Suprapubic skin (tissue), 4 donors: ENCODE measurements at places on chromosomes 16 and 17.
A peak's percentile ranks its signal among the peaks of the same experiment; 100 is the strongest.

GRCh38 chr17:7548585-7549400 lies at the start of gene TNFSF12:
Gene TNFSF12 (plus strand): TSS chr17:7549058. CDS start chr17:7549154, 96 bp downstream.
- no peak for DNase-seq

- DNase-seq: no peak
Observed at GRCh38 chr16:25126820-25127232, 15.3 kb downstream of the LCMT1 start.

GRCh38 chr17:42252597-42253550 lies 23.3 kb downstream of the STAT5B start:
- DNase-seq: no peak

DNA sequence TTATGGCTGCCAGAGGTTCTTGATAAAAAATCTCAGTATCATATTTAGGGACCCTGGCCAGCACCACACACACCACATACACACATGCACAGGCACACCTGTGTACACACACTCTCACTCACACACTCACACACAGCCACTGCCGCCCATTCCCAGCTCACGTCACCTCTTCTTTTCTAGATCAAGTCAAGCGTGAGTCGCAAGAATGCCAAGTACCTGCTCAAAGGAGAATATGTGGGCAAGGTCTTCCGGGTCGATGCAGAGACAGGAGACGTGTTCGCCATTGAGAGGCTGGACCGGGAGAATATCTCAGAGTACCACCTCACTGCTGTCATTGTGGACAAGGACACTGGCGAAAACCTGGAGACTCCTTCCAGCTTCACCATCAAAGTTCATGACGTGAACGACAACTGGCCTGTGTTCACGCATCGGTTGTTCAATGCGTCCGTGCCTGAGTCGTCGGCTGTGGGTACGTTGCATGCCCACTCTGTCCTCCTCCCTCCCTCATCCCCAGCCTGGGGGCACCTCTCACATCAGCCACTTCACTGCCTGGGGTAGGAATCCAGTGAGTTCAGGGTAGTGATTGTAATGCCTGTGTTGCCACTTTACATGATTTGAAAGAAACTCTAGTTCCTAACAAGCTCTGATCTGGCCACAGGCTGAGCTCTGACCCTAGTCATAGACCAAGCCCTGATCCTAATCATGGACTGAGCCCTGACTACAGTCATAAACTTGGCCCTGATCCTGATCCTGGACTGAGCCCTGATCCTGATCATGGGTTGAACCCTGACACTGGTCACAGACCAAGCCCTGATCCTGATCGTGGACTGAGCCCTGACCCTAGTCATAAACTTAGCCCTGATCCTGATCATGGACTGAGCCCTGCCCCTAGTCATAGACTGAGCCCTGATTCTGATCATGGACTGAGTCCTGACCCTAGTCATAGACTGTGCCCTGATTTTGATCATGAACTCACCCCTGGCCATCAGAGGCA lies 20.4 kb downstream of the CDH5 start:
- DNase-seq: no peak

- peak; percentile 88 for DNase-seq
Observed at GRCh38 chr16:27721531-27722181, 171.7 kb downstream of the KATNIP start.

DNA sequence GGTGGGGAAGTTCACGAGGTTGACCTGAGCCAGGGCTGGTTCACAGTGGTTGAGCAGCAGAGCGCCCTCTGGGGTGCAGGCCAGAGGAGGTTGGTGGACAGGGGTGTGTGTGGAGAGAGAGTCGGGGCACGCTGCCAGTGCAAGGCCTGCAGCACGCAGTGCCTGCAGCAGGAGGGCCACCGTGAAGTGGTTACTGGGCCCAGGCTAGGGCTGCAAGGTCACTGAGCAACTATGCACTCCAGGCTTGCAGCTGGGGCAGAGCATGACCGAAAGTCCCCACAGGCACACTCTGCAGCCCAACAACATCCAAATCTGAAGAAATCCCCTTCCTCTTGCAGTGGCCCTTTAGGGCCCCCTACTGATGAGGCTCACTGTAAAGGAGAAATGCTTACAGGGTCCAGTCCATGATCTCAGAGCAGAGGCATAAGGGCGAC lies 89.1 kb upstream of the NOL11 start:
- DNase-seq: no peak

DNA sequence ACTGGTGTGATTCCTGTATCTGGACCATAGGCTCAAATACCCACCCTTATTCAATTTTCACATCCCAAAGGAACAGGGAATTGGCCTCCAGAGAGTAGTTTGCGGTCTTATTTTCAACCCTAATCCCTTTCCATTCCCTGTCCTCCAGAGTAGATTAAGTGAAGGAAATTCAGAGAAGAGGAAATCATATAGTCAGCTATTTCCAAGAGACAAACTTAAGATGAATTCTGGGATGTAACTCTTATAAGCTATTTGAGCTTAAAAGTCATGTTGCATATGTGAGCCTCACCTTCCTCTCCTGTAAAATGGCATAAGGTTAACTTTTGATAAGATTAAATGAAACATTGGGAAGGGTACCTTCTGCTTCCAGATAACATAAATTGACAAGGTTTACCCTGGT lies 37.4 kb upstream of the ADAMTS18 start:
- no peak for DNase-seq

GRCh38 chr17:43913584-43913983 lies 6.2 kb upstream of the MPP2 start:
- no peak for DNase-seq

DNA sequence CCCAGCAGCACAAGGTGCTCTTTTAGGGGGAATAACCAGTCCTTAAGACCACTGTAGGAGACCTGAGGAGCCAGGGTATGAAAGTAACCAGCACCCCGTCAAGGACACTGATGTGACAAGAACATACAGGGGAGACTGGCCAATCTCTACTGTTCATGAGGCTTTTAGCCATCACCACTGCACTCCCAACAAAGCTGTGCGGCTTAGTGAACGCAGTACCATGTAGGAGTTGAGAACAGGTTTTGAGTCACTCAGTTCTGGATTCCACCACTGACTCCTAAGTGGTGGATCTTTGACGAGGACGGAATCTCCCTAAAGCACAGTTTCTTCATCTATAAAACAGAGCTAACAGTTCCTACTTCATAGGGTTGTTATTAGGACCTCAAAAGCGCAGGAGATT lies 26.8 kb downstream of the COG4 start:
- no peak for DNase-seq

DNA sequence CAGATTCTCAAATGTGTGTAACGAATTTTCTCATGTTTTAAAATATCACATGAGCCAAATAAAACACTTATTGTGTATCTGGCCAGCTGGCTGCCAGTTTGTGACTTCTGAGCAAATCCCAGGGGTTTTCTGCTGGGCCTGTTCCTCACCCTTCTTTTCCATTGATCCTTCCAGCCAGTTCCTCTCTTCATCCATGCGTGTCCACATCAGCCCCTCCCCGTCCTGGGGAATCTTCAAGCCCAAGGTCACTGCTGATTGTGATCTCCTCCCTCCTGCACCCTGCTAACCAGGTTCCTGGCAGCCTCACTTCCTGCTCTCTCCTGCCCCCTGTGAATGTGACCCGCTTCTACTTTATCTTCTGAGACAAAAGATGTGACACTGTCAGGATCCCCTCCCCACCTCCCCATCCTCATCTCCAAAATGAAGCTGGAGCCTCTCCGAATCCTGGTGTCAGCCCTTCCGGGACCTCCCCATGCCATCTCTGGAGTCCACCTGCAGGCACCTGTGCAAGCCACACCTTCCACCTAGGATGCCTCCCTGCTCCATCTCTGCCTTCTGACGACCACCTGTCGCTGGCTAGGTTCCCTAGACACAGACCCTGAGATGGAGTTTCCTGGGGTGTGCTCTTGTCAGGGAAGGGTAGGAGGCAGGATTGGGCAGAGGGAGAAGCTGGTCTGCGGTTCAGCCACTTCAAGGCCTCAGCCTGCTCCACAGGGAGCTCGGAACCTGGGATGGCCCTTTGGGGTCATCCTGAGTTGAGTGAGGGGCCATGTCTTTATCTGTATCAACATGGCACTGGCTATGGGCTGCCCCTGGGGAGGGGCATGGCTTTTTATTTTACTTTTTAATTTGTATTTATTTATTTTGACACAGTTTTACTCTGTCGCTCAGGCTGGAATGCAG lies 205.1 kb downstream of the KATNIP start:
- DNase-seq: no peak

- no peak for DNase-seq
Observed at GRCh38 chr16:4745274-4745569, 10.9 kb downstream of the DNAAF8 start.

GRCh38 chr16:30953511-30954124 lies 3.9 kb upstream of the SETD1A start:
- DNase-seq: no peak

DNA sequence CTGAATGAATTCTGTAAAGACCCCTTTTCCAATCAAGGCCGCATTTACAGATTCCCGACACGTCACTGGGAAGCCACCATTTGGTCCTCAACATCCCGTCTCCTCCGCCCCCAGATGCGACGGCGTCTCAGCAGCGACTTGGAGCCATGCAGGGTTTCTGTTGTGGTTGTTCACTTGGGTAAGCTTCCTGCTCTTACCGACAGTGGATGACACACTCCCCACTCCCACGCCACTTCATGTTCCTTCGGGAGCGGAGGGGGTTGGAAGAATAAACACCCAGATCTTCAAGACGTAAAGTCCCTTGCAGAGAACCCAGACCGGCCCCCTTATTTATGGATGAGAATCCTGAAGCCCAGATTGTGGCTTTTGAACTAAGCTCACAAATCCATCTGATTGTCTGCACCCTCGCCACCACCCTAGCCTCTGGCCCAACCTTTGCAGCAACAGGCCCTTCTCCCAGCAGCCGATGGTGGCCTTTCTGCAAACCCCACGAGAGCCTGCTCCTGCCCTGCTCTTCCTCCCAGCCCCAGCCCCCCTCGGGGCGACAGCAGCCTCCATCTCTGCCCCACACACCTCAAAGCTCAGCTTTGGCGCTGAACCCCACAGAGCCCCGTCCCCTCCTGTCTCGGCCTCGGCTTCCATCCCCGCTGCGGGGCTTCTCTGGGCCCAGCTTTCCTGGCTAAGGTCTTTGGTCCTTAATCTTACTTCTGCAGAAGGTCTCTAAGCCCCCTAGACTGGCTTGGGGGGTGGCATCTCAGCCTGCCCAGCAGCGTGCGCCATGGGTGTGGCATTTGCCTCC lies 19.0 kb upstream of the OSGIN1 start:
- DNase-seq: no peak

DNA sequence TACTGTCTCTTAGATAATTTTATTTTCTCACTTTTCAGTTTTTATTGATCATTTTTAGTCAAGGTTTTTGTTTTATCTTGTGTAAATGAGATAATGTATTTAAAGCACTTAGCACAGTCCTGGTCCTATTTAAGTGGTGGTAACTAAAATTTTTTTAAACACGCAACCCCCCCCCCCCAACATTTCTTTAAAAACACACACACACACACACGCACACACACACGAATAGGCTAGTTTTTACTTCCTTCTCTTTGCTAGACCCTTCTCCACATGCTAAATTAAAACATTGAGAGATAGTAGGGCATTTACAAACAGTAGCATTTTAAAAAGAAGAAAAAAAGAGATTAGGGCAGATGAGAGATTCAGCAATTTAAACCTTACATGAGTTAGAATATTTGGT lies 5.0 kb downstream of the NFATC3 start:
- DNase-seq: no peak

DNA sequence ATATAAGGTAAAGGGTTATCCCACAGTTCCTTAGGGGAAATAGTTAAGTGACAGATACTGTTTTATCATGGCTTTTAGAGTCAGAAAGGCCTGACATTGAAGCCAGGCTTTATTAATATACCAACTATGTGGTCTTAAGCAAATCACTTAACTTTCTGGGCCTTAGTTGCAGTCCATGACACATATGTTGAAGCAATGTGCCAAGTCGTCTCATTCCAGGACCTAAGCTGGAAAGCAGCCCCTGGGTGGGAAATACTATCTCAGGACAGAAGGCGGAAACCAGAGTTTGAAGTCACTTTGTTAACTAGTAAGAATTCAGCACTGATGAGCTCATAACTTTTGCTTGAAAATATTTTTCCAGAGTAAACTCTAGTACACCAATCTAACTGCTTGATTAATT lies 80.0 kb downstream of the USP32 start:
- no peak for DNase-seq

DNA sequence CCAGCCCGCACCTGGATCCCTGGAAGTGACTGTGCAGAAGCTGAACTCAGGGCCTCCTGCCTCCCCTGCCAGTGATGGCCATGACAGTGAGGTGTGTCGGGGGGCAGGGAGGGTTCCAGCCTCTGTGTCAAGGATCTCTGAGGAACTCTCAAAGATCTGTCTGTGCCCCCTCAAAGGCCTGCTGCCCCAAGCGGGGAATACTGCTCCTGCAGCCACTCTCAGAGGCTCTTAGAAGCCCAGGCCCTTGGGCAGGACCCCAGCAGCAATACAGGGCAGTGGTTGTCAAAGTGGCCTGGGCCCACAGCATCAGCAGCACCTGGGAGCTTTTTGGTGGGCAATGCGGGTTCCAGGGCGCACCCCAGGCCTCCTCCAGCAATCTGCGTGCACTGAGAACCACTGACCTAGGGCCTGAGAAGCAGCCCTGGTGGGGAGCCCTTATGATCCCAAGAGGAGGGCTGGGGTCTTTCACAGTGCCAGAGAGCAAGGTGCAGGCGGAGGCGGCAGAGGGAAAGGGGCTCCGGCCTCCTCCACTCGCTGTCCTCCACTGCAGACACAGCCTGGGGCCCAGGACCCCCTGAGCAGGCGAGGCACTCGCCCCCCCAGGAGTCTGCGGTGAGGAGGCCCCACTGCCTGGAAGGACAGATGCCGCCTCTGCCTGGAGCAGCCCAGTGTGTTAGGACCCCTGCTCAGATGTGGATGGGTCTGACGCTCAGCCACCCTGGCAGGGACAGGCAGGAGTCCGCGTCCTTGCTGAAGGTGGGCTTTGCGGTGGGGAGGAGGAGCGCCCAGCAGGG lies 42.1 kb downstream of the ENGASE start:
- no peak for DNase-seq

DNA sequence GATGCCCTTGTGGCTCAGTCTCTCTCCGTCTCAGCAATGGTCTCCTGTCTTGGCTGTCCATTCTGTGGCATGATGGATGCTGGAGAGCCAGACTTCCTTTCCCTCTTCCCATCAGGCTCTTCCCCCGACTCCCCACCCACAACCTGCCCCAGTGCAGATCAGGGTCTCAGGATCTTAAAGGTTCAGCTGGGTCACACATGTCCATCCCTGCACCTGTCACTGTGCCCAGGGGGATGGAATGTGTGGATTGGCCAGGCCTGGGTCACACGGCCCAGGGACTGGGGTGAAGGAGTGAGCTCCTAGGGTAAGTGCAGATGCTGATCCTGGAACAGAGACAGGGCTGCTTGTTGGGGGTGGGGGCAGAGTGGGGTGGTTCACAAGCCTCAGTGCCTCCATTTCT lies 23.0 kb downstream of the ADGRG5 start:
- DNase-seq: no peak

- DNase-seq: no peak
Observed at GRCh38 chr16:65622151-65622550, 500.3 kb upstream of the CDH11 start.

- no peak for DNase-seq
Observed at GRCh38 chr17:40447806-40448205, 4.6 kb downstream of the IGFBP4 start.

GRCh38 chr17:61669522-61669921 lies 78.5 kb upstream of the NACA2 start:
- no peak for DNase-seq

- no peak for DNase-seq
Observed at GRCh38 chr16:65334081-65334480, 212.2 kb upstream of the CDH11 start.

- DNase-seq: no peak
Observed at GRCh38 chr16:12917653-12918052, 16.3 kb downstream of the SHISA9 start.
